ENCODE measurements at places on chromosomes 5 and 9. TPM values are rescaled to one million over a fixed set of nuclear protein-coding genes. Genes with fewer than 3 reads are reported as not detected.

DNA sequence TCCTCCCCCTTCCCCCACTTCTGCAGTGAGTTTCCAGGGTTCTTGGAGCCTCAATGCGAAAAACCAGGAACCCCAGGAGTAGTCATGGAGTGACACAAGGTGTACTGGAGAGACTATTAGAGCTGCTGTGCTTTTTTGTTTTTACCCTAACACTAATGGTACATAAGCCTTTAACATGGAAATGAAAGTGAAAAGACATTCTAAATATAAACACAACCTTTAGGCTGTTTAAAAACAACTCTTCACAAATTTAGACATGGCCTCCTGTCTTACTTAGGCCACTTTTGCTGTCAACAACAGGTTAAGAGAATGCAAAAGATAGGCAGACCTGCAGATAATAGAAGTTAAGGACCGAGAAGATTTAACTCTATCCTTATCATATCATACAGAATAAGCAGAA, 232.2 kb downstream of the DENND1A start:
- no peak for DNase-seq

- DNase-seq = no peak
Measured at GRCh38 chr5:14962604-14963003, 91.0 kb upstream of the ANKH start.

DNA sequence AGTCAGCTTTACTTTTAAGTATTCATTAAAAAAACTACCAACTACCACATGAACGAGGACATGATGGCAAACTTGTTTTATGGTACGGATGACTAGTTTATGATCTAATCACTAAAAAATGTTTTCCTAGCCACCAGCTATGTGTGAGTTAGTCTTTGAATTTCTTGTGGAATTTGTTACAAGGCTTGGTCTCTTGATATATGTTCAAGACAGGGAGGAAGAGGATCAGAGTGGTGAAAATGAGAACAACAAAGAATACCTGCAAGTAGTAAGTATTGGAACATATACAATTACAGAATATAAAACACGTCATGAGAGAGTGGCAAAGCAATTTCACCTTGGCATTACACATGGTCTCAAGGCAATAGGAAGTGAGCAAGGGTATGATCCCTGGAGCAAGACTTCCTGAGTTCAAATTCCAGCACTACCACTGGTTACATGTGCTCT, 548.6 kb upstream of the TLE4 start:
- peak; percentile 17 for DNase-seq

- no peak for DNase-seq
Measured at GRCh38 chr9:79143211-79143610, 428.6 kb upstream of the TLE4 start.

- DNase-seq = no peak
Measured at GRCh38 chr5:141903261-141903660, 20.4 kb upstream of the DELE1 start.

DNA sequence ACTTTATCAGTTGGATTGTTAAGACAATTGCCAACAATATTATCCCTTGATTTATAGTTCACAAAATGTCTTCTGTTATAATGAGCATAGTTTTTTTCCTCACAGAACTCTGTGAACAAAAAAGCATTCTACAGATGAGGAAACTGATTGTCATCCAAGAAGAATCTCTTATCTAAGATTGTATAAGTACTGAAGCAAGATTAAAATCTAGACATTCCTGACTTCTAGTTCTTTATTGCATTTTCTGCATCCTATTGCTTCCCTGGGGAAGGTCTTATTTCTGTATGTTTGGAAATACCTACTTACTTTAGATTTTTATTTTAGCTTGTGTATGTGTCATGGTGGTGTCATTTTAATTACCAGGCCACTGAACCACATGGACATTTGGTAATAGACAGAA, 884.9 kb upstream of the WWC1 start:
- no peak for DNase-seq

GPX3 gene
- 6.3 TPM for total RNA-seq

CARTPT gene
- total RNA-seq = not detected

PCDHGA1 gene
- 0.20 TPM for total RNA-seq

MTX3 gene
- total RNA-seq = 6.4 TPM

POU5F2 gene
- total RNA-seq = 0.46 TPM

All from pulmonary artery endothelial cell (primary cell).